HFFc6 (cell line): ENCODE measurements at places on chromosomes 1 and 21. TPM values are rescaled to one million over a fixed set of nuclear protein-coding genes. Genes with fewer than 3 reads are reported as not detected.

OR4F16 gene
- total RNA-seq = not detected in 3 replicates

PADI2 gene
- 0.06 and 0.37 TPM in 2 replicates for total RNA-seq

TDRD5 gene
- total RNA-seq = not detected in 3 replicates

FBXO2 gene
- total RNA-seq = 0.86 to 2.6 TPM (median 1.6 TPM) in 3 replicates

PGBD5 gene
- total RNA-seq = not detected in 3 replicates

CDC42BPA gene
- 35.1 to 38.2 TPM (median 38.2 TPM) in 3 replicates for total RNA-seq

MMEL1 gene
- total RNA-seq = not detected in 3 replicates

SELE gene
- not detected in 3 replicates for total RNA-seq

DNA sequence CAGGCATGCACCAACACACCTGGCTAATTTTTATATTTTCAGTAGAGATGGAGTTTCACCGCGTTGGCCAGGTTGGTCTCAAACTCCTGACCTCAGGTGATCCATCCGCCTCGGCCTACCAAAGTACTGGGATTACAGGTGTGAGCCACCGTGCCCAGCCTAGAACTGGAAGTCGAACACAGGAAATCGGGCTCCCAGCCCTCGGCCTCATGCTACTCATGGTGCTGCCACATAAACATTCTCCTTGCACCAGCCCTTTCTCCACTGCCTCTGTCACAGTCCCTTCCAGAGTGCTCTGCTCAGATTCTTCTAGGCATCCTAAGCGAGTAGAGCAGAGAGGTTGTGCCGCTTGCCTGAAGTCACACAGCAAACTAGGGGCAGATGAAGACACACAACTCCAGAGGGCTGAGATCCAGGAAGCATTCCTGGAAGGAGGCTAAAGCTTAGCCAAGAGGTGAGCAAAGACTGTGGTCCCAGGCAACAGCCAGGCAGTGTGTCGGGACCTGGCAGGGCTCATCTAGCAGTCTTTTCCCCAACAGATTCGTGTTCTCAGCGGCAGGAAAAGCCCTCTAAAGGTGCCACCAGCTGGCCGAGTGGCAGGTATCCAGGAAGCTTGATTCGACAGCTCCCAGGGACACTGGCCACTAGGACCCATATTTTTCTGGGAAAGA is 29.6 kb upstream of the NPPB start:
- no peak for DNase-seq

DNA sequence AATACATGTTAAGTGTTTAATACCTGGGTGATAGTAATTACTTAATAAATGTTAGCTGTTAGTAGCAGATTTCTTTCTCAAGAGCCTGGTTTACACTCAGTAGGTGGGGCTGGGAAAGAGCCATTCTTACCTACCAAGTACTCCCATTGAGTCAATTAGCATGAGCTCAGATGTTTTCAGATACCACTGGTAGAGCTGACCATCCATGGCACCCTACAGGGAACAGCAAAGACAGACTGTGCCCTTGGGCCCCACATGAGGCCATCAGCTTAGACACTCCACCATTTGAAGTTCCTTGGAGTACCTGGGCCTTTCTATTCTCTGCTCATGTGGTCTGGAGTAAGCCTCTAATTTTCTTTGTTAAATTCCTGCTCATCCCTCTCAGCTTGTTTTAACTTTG is 179.3 kb downstream of the CACNA1E start:
- DNase-seq = no peak

- no peak for DNase-seq
Measured at GRCh38 chr1:56169856-56170255, 409.5 kb downstream of the PLPP3 start.

DNA sequence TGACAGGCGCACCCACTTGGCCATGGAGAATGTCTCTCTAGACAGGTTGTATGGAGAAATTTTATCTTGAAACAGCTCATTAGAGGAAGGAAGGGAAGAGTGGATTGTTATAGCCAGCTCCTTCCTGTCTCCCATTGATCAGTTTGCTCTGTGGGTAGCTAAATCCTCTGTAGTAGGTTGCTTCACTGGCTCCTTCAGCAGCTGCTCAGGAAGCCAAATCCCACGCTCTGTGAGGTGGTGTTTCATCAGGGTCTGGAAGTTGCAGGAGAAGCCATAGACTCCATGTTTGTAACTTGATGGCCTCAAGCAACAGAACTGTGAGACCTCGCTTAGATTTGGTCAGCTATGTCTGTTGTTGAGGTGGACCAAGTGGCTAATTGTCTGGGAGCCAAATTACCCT is 6.8 kb upstream of the NFYC start:
- no peak for DNase-seq

DNA sequence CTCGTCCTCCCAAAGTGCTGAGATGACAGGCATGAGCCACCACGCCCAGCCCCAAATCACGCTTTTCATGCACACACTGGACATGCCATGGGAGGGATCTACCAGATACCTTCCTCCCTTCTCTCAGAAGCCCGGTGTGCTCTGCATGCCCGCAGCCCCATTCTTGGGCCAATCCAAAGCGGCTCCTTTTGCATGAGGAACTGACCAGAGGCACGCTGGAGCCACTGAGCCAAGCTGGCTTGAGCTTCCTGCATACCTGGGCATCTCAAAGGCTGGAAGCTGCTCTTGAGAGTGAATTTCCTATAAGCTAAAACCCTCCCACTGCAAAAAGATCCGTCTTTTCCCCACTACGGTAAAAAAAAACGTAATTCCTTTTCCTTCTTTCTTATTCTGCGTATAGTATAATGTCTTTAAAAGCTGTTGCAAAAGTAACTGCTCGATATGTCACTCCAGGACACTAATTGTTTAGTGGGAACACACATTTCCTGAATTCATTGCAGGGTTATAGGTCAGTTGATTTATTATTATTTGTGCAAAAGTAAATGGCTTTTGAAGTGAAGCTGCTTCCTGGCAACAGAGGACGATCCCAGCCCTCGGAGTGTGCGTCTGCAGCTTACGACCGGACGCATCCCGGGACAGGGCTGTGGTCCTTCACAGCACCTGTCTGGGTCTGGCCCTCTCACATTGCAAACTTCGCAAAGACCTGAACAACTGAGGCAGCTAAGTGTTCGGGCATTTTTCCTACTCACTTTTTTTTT is 61.8 kb upstream of the ETS2 start:
- DNase-seq = no peak

DNA sequence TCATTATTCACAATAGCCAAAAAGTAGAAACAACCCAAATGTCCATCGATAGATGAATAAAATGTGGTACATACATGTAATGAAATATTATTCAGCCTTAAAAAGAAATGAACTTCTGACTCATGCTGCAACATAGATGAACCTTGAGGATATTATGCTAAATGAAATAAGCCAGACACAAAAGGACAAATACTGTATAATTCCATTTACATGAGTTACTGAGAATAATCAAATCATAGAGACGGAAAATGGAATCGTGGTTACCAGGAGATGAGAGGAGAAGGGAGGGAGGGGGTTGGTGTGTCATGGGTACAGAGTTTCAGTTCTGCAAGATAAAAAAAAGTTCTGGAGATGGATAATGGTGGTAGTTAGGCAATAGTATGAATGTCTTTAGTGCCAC is 184.1 kb downstream of the PSMG1 start:
- no peak for DNase-seq

- DNase-seq = no peak
Measured at GRCh38 chr1:206716870-206717673, 32.4 kb downstream of the MAPKAPK2 start.

DNA sequence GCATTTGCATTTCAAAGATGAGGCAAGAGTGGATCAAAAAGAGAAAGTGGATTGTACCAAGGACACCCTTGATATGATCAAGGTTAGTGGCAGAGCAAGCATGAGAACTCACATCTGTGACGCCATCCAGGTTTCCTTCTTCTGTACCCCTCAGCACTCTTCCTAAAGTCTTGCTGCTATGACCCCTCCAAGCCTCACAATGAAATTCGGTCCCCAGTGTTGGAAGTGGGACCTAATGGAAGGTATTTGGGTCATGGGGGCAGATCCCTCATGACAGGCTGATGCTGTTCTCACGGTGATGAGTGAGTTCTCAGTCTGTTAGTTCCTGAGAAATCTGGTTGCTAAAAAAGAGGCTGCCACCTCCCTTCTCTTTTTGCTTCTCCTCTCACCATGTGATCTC is 86.4 kb downstream of the PGM1 start:
- no peak for DNase-seq

- no peak for DNase-seq
Measured at GRCh38 chr21:44087426-44088400, 19.5 kb upstream of the PWP2 start.

DNA sequence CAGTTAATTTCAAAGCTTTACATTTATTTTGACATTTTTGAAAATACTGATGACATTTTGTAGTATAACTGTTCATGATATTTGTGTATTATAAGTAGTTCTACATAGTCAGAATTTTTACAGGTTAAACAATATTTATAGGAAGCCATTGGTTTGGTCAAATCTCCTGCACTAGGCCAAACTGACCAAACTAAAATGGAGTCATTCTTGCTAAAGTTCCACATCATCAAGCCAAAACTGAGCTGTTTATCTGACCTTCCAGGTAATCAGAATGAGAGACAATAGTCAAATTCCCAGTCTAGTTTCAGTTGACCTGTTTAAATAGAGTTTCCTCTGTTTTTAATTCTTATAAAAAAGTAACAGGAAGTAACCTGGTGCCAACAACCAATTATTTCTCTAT is 253.3 kb upstream of the RGS18 start:
- no peak for DNase-seq

- DNase-seq = no peak
Measured at GRCh38 chr1:244063498-244063897, 12.4 kb downstream of the ZBTB18 start.

DNA sequence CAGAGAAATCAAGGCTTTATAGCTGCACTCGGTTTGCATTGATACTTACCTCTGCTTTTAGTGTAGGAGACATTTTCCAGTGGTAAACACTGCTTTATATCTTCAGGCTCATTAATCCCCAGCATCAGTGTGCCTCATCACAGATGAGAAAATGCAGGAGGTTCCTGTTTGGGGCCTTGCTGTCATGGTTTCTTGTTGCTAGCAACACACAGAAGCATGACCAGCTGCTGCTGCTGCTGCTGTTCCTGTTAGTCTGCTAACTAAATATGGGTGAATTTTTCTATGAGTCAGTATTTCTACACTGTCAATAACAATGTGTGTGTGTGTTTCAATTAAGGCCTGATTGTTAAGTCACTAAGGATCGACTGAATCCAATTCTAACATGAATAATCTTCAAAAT is 85.8 kb upstream of the RGS1 start:
- peak; percentile 95 for DNase-seq

DNA sequence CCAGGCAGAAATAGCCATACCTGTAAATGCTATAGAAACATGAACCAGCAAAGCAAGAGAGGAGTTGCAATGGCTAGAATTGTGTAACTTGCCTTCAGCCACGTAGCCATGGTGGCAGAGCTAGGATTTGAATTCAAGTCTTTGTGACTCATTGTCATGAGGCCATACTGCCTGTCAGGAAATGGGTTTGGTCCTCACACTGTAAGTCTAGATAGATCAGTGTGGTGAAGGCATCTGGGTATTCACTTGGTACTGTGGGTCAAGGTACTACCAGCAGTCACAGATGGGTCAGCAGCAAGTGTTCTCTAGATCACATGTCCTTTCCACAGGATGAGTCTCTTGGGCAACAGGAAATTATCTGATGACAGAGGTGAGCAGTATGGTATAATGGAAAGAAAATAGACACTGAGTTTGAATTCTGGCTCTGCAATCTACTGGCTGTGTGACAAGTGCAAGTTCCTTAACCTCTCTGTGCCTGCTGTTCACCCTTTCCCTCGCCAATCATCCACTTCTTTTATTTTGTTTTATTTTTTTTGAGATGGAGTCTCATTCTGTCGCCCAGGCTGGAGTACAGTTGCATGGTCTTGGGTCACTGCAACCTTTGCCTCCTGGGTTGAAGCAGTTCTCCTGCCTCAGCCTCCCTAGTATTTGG is 36.9 kb downstream of the FGGY start:
- no peak for DNase-seq
